ENCODE measurements at places on chromosomes 1 and 21.

DNA sequence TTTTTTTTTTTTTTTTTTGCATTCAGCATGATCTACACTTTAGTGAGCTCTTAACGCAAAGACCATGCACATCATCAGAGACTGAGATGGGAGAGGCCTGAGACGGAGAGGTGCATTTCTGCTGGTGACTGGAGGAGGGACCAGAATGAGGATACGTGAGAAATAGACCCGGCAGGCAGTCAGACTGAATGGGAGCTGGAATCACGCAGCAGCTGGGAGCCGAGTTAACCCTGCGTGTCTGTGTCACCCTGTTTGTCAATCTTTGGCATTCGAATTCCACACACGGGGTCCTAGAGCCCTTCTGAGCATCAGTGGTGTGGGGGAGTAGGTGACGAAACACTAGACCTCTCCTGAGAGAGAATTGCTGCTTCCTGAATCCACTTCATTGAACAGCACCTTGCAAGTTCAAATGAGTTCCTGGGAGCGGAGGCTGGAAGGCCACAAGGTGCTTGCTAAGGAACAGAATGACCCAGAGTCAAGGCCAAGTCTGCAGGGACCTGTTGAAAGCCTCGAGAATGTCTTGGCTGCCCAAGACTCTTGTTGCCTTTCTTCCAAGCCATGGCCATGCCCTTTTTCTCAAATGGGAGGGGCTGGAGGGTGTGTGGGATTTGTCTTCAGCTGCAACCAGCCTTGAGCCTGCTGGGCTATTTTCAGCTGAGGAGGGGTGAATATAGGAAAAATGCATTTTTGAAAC is 123.3 kb downstream of the CNIH3 start:
- no peak for DNase-seq

GRCh38 chr1:208329300-208329699 is 85.1 kb upstream of the PLXNA2 start:
- DNase-seq, result no peak

DNA sequence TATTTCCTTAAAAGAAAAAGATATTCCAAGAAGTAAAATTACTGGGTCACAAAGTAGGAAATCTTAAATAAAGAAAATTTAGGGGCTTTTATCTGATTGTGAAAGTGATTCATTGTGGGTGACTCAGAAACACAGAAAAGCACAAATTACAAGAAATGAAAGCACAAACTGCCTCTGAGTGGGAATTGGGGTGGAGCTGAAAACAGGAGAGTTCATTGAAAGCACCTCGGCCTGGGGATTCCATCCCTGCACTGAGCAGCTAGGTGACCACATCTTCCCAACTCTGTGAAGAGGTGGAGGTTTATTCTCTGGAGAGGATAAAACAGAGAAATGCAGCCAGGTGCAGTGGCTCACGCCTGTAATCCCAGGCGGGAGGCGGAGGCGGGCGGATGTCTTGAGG is 7.4 kb downstream of the GJA4 start:
- DNase-seq, result no peak

GRCh38 chr1:85134583-85135391 is 66.0 kb downstream of the SYDE2 start:
- DNase-seq, result peak; percentile 80

GRCh38 chr1:39110325-39110851 is 84.2 kb downstream of the NDUFS5 start:
- DNase-seq, result no peak

DNA sequence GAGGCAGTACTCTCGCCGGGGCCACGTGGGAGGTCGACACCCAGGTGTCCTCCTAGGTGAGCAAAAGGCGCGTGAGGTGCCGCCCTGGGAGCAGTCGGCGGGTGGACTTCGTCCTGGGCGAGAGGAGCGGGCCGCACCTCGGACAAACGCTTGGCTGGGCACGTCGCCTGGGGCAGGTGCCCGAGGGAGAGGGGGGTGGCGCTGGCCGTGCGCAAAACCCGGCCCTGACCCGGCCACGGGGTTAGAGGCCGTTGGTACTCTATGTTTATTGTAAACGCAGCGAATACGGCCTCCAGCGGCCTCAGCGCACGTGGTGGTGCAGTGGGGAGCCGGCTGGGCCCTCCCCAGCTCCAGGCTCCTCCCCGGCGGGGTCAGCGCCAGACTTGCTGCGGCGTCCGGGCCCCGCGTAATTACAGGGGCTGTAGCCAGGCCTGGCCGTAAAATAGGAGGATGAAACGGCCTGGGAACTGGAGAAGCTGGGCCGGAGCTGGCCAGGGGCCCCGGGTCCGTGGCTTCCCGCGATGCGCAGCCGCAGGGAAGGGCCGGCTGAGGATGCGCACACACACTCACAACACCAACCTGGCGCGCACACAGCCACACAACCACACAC is 1.6 kb upstream of the EFNA1 start:
- peak; percentile 86 for DNase-seq

DNA sequence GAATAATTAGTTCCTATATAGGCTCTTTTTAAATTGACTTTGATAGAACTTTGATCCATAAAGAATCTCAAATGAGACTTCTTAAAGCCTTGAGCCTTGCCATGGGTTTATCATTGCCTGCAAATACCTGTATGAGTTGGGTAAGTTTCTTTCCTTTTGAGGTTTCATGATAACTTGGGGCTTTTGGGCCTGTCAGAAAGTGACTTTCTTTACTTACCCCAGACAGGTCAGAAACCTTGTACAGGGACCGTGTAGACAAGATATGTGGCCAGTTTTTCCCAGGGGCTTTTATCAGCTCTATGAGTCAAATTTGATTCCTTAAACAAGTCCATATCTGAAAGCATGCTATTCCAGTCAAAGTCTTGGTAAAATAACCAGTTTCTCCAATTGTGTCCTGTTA is 17.3 kb downstream of the KCTD3 start:
- DNase-seq, result no peak

GRCh38 chr1:198892065-198892464 is 253.2 kb downstream of the PTPRC start:
- peak; percentile 65 for DNase-seq

- DNase-seq, result no peak
Measured at GRCh38 chr21:38300141-38300578, 43.4 kb downstream of the KCNJ15 start.

GRCh38 chr21:42306366-42307035 is 8.7 kb downstream of the TFF3 start:
- DNase-seq, result peak; percentile 95

GRCh38 chr1:218659911-218660677 is 315.0 kb downstream of the TGFB2 start:
- DNase-seq, result no peak

- DNase-seq, result no peak
Measured at GRCh38 chr1:18712252-18712600, 81.6 kb downstream of the PAX7 start.
